Activated CD4-positive, alpha-beta T cell treated with anti-CD3 and anti-CD28 coated beads, Interleukin-2, amount 10 ng/mL, durations not matched to agents 7 days and 5 days (primary cell): ENCODE measurements at places on chromosomes 6 and 20.

DNA sequence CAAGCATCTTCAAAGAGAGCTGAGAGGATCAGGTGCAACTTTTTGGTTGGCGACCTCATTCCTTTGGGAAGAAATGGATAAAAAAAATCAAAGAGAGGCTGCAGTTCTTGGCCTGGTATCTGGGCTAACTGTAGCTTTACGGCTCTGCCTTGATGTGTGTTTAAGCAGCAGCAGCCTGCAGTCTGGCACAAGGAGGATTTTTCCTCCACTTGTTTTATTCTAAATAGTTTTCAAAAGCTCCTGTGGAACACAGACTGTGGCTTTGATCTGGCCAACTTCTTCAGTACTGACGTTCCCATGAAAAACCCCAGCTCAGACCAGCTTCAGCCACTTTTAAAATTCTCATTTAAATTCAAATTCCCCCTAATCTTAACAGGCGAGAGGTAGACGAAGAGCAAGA is 137.3 kb downstream of the HDGFL1 start:
- no peak for DNase-seq

GRCh38 chr6:42403831-42404230 is 47.9 kb downstream of the TRERF1 start:
- no peak for DNase-seq

DNA sequence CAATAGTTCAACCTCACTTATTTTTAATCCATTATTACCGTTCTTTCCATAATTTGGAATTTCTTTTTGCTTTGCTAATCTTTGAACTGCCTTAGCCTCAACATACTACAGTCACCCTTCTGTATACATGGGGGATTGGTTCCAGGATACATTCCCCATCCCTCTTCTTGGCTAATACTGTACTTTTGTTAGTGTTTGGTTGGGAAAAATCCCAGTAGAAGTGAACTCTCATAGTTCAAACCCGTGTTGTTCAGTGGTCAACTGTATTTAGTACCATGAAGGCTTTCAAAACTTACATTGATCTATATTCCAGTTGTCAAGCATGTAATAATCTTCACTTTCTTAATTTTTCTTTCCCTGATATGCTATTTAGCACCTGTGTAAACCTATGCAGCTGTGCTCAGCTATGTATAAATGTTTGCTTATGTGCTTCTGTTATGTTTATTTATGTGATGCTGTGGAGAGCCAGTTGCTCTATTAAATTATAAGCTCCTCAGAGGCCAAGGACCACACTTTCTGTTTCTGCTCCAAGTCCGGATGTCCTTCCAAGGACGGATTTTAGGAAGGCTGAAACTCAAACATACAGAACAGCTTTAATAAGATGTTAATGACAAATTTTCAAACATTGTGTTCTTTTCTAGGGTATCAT is 33.3 kb upstream of the LAMA4 start:
- no peak for DNase-seq

- DNase-seq = no peak
These were observed 13.4 kb downstream of the PTK7 start for GRCh38 chr6:43089467-43089866.

GRCh38 chr6:47097092-47097945 is 55.2 kb upstream of the ADGRF1 start:
- peak; percentile 67 for DNase-seq

- no peak for DNase-seq
These were observed 72.6 kb upstream of the THBS2 start for GRCh38 chr6:169326067-169326799.
